Stimulated activated CD8-positive, alpha-beta memory T cell treated with anti-CD3 and anti-CD28 coated beads, Interleukin-7, amount 100 ng/mL, for 1 hour (primary cell): ENCODE measurements at places on chromosomes 3 and 15.

GRCh38 chr3:75978686-75979085, 193.3 kb upstream of the ZNF717 start:
- DNase-seq: no peak

DNA sequence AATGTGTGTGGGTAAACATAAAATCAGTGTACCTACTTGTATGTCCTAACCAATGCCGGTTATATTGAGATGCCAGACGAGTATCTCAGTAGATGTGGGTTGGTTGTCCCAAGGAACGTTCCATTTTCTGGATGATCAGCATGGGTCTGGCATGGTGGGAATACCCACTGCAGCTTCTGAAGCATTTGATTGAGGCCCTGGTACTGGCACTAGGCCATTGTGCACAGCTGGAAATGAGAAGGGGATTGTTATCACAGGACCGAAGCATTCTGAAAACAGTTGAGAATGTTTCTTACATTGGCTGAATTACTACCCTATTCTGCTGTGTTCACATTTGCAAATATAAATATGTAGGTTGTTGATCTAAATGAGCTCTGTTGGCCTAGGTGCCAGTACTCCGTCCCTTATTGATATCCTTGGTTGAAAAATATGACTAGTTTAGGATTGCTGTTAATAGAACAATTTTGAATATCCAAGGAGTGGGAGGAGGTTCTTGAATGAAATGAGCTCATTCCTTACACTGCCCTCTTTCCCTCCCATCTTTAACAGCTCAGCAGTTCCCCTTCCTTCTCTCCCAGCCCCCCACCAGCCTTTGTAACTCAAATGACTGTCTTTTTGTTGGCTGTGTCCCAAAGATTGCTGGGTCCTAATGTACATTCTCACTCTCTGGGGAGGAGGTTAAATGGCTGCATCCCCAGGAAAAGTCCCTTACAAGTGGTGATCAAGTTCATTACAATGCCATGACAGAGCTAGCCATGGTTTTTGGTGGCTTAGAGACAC, 293.3 kb upstream of the TPM1 start:
- no peak for DNase-seq

- no peak for DNase-seq
Measured at GRCh38 chr3:14225421-14225820, 46.8 kb downstream of the LSM3 start.

- DNase-seq: no peak
Measured at GRCh38 chr3:43426388-43426787, 140.0 kb downstream of the SNRK start.

GRCh38 chr3:114404590-114404989, 110.8 kb downstream of the TIGIT start:
- DNase-seq: no peak

- DNase-seq: no peak
Measured at GRCh38 chr3:9246189-9246588, 3.3 kb downstream of the SRGAP3 start.

GRCh38 chr15:36778531-36778930, 199.1 kb downstream of the CDIN1 start:
- no peak for DNase-seq

- no peak for DNase-seq
Measured at GRCh38 chr3:25938566-25939325, 148.9 kb downstream of the OXSM start.
